Foreskin fibroblast (primary cell): ENCODE measurements at places on chromosomes 16 and 17.

- no peak for DNase-seq
These were observed 664.7 kb downstream of the KCNJ2 start for GRCh38 chr17:70834039-70834438.

GRCh38 chr16:29943846-29944799 lies 17.8 kb upstream of the TMEM219 start:
- peak; percentile 97 for DNase-seq

DNA sequence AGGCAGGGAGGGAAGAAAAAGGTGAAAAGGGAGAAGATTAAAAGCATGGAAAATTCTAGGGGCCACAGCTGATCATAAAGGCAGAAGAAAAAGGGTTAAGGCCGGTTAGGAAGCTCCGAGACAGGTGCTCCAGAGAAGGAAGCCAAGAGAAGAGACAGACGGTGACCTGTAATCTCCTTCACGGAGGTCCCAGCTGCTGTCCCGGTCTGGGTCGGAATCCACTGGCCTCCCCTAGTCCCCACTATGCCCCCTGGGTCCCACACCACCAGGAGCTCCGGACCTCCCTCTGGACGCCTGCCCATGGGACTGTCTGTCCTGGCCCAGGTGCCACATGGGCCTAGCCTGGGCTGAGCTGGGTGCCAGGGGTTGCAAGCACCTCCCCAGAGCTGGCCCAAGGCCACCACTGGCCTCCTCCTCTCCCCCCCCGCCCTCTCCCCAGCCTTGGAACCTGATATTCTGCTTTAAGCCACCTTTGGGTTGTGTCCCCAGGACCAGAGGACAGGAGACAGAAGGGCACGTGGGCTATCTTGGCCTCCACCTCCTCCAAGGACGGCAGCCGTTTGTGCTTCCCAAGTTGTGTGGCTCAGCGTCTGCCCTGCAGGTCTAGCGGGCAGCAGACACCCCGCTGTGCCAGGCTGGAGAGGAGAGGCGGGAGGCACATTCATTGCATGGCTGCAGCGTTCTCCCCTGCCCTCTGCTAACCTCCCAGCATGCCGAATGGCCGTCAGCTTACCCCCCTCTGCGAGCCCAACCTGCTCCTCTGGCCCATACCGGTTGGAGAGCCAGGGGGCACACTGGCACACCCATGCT lies 102.4 kb downstream of the ENGASE start:
- no peak for DNase-seq

- DNase-seq = no peak
These were observed 26.4 kb downstream of the HNF1B start for GRCh38 chr17:37718324-37719048.

DNA sequence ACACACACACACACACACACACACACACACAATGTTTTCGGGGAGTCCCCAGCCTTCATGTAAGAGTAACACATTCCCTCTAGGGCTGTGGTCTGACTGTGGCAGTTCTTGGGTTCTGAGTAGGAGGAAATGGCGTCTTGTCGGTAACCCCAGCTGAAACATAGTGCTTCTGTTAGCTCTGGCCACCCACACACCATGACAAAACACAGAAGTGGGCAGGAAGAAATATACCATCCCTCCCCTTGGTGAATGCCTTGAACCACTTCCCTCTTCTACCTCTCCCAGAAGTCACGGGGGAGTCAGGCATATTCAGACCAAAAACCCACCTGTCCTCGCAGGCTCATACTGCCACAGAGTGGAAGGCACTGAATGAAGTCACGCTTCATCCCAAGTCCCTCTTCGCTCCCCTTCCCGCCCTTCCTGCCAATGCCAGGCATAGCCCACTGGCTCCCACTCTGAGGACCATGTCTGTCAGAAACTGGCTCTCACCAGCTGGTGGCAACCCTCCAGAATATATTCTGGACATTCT lies 11.5 kb downstream of the SLC35B1 start:
- DNase-seq = no peak

- DNase-seq = no peak
These were observed 7.3 kb upstream of the SERPINF1 start for GRCh38 chr17:1754430-1755112.

- DNase-seq = no peak
These were observed 71.5 kb downstream of the SEC14L1 start for GRCh38 chr17:77212081-77212832.

DNA sequence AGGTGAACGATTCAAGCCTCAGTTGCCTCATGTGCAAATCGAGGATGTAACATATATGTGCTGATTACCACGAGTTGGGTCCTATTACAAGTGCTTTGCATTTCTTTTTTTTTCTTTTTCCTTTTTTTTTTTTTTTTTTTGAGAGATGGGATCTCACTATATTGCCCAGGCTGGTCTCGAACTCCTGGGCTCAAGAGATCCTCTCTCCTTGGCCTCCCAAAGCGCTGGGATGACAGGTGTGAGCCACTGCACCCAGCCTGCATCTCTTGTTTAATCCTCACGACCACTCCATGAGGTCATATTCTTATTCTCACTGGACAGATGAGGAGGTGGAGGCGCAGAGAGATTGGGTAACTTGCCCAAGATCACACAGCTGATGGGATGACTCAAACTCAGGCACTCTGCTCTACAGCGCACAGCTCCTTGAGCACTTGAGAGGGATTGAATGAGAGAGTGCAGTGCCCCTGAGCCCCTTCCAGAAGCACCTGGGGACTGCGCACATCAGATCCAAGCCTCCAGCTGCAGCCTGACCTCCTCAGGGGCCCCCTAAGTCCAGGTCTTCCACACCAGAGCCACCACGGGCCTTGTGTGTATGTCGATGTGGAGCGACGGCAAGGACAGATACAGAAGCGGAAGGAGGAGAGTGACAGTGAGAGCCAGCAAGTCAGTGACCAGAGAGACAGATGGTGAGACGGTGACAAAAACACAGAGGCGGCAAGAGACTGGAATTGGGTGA lies 4.9 kb downstream of the STX1B start:
- no peak for DNase-seq

GRCh38 chr17:45063198-45063597 lies 2.1 kb downstream of the NMT1 start:
- DNase-seq = no peak

DNA sequence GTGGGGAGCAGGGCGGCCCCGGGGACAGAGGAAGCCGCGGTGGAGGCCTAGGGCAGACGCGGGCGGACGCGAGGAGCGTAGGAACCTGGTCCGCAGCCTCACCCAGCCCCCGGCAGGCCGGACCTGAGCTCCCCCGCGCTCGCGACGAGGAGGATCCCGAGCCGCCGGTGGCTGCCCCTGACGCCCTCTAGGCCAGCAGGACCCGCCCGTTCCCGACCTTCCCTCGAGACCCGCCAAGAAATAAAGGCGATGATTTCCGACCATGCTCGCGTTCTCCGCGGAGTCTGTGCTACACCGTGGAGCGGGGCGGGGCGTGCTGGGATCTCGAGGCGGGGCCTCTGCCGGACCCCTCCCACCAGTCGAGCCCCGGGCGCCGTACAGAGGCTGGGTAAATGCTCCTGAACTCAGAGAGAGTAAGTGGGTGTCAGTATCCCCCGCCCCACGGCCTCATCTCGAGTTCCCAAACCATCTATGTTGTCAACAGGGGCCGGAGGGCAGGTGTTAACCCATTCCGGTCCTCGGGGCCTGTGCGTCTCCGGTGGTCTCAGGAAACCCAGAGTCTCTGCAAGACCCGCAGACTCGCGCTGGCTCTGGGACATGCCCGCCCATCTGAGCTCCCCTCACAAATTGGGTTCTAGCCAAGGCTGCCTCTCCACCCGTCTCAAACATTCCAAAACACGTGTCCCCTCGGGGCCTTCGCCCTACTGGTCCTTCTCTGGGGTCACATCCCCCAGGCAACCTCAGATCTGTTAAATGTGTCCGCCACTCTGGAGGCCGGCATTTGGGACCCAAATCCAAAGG lies 13.7 kb downstream of the SYCE1L start:
- no peak for DNase-seq

GRCh38 chr16:917591-918061 lies 53.2 kb downstream of the LMF1 start:
- DNase-seq = no peak

DNA sequence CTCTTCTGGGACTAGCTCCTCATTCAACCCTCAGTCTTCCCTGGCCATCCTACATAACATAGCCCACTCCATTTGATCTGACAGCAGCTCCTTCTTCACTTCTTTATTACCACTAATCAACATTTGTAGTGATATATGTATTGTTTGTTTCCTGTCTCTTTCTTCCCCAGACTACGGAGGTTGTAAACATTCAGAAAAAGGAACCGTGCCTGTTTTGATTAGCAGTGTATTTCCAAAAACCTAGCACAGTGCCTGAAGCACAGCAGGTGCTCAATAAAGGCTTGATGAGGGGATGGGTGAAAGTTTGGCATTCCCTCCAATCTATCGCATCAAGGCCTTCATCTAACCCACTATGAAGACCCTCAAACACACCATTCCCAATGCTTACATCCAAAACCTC lies 150.8 kb downstream of the XYLT1 start:
- DNase-seq = no peak

- DNase-seq = no peak
These were observed 356.5 kb upstream of the CDH8 start for GRCh38 chr16:62392698-62393097.

DNA sequence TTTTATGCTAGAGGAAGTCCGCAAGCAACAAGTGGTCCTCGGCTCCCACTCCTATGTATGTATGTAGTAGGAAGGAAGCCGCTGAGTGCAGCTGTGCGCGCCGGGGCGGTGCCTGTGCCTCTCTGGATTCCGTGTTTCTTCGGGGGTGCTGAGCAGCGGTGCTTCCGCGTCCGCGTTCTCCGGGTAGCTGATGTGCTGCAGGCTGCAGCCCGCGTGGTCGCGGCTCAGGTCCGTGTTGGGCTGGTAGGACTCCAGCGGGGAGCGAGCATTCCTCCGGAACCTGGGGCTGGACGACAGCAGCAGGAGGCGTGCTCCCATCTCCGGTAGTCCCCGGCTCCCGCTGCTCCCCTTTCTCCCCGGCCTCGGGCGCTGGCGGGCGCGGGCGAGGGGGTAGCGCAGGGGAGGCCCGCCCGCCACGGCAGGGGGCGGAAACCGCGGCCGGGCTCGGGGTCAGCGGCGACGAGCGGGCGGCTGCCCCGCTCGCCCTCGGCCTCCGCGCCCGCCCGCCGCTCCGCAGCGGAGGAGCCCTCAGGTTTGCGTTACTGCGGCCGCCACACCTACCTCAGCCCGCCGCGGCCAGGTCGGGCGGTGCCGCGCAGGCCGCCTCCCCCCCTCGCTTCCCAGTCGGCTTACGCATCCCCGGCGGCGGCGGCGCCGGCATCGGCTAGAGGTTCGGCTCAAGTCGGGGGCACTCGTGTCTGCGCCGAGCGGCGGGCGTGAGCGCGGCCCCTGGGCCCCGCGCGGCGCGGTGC lies 487 bp downstream of the C17orf67 start:
- DNase-seq = peak; percentile 61

DNA sequence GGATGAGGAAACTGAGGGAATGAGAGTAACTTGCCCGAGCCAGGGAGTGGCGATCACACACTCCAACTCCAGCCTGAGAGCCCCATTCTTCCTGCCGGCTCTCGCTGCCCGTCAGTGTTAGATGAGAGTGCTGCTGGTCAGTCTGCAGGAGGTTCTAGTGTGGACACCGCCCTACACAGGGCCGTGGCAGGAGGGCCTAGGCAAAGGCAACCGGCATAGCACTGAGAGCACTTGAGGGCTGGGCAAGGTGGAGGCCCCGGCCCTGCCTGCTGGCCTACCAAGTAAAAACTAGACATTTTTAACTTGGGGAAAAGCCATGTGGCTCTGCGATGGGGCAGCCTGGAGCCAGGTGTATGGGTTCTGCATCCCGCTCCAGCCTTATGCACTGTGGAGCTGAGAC lies 354.8 kb downstream of the SEC14L1 start:
- DNase-seq = no peak

GRCh38 chr17:43935926-43936261 lies 6.4 kb downstream of the PPY start:
- no peak for DNase-seq

- DNase-seq = no peak
These were observed 70.2 kb upstream of the GNAO1 start for GRCh38 chr16:56121156-56121500.

DNA sequence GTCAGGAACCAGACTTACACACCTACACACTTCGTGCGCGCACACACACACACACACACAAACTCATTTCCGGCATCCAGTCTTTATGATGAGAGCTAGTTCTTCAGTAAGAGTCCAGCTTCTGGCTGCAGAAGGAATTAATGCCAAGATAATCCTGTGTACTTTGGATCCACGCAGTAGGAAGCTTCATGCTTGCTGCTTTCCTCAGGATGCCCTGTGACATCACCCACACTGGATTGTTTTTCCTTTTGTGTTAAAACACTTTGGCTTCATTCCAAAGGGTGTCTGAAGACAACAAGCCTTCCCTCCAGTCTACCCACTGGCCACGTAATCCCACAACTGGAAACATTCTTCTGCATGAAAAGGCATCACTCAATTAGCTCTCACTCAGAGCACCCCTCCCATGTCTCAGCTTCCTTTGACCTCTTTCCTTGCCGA lies 35.4 kb downstream of the KCNJ16 start:
- peak; percentile 65 for DNase-seq

GRCh38 chr17:73175962-73176565 lies 11.3 kb downstream of the SSTR2 start:
- DNase-seq = no peak

- no peak for DNase-seq
These were observed at the start of gene JPH3 for GRCh38 chr16:87602001-87602775. TSS of gene JPH3 (plus strand) at chr16:87602508. CDS start at chr16:87603147, 639 bp downstream.

- no peak for DNase-seq
These were observed 727.5 kb downstream of the KCNJ2 start for GRCh38 chr17:70896843-70897242.

DNA sequence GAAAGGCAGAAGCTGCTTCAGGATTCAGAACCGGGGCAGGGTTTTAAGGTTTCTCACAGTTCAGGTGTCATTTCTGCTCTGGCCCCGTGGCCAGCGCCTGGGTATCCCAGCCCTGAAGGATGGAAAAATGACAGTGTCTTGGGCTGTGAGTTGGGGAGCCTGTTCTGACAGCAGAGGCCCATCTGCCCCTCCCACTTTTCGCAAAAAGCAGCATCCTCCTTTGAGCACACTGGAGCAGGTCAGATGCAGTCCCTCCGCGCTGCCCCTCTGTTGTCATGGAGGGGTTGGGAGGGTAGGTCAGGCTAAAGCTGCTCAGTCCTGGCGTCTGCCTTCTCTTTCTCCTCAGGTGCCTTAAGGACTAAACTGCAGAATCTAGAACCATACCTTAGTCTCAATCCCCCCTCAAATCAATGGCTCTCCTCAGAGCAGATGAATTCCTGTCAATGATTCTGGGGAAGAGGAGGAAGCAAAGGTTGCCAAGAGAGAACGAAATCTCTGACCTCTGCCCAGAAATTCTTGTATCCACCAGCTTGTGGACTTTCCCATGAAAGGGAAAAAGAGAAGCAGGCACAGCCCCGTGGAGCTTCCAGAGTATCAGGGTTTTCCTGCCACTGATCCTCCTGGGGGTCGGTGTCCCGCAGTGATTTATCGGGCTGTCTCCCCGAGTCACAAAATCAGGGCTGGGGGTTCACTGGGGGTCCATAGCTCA lies 7.3 kb downstream of the NEUROD2 start:
- no peak for DNase-seq
